HT1080 (cell line): ENCODE measurements at places on chromosomes 1 and 21.

- DNase-seq = no peak
These were observed 3.6 kb downstream of the SCNN1D start for GRCh38 chr1:1283821-1284220.

GRCh38 chr1:54391450-54392209 lies 14.6 kb downstream of the SSBP3 start:
- DNase-seq = no peak

DNA sequence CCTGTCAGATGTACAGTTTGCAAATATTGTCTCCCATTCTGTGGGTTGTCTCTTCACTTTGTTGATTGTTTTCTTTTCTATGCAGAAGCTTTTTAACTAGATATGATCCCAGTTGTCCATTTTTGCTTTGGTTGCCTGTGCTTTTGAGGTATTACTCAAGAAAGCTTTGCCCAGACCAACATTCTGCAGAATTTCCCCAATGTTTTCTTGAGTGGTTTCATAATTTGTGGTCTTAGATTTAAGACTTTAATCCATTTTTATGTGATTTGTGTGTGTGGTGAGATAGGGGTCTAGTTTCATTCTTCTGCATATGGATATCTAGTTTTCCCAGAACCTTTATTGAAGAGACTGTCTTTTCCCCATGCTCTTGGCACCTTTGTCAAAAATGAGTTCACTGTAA lies 116.9 kb downstream of the DUSP10 start:
- DNase-seq = no peak

- no peak for DNase-seq
These were observed 13.9 kb upstream of the COL6A2 start for GRCh38 chr21:46083791-46084561.

- no peak for DNase-seq
These were observed 59.2 kb upstream of the TARBP1 start for GRCh38 chr1:234538062-234538731.

DNA sequence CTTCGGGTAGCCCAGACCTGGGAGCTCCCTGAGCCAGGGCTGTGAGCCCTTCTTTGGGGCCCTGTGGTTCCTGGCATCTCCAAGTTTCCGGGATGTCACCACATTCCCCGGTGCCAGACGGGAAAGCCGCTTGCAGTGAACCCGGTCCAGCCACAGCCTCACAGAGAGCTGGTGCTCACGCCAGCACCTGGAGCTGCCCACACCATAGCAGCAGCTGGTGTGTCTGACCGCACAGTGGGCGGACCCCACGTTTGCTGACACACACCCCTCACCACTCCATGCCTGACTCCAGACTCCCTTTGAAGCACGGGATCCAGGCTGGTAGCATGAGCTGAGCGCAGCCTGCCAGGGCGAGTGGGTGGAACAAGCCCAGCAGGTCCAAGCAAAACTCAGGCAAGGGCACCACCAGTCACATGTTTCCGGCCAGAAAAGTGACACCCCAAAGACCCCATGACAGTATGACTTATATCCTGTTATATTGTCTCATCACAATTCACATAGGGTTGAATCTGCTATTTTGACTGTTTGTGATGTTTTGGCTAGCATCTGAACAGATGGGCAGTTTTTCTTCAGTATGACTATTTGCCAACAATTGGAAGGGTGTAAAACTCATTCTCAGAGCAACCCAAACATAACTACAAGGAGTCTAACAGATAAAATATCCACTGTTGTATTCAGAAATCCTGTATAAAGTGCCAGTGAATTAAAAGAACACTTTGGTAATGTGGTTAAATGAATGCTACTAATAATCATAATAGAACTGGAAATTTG lies 285.4 kb downstream of the SMYD3 start:
- peak; percentile 95 for DNase-seq

GRCh38 chr1:106055855-106056254 lies 1000.6 kb upstream of the PRMT6 start:
- DNase-seq = peak; percentile 0

- DNase-seq = no peak
These were observed 93.3 kb upstream of the ADAMTS5 start for GRCh38 chr21:27060190-27060589.

GRCh38 chr1:214321705-214322453 lies 40.9 kb downstream of the SMYD2 start:
- no peak for DNase-seq
